ENCODE measurements at places on chromosomes 1 and 21.
A peak's percentile ranks its signal among the peaks of the same experiment; 100 is the strongest.

- DNase-seq: no peak
Measured at GRCh38 chr1:2878591-2878990, 77.1 kb upstream of the TTC34 start.

- no peak for DNase-seq
Measured at GRCh38 chr1:83746234-83746633, 252.7 kb downstream of the TTLL7 start.

DNA sequence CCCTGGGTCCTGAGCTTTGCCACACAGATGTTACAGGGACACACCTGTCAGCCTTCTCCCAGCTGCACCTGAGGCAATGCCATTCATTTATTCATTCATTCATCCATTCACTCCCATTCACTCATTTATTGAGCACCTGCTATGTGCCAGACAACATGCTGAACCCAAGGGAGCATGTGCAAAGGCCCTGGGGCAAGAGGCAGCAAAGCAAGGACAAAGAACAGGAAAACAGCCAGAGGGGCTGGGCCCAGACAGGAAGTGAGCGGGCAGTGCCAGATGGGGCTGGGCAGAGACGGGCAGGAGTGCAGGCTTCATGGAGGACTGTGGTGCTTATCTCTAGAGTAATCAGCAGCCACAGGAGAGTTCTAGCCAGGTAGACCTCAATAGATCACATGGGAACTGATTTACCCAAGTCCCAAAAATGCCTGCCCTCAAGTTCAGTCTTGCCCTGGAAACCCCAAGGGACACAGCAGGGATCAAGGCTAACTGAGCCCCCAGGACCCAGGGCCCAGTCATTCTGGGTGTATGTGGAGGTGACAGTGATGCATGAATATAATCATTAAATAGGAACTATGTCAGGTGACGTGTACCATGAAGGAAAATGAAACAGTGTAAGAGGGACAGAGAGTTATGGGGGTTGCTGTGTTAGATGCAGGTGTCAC, 530.3 kb downstream of the MATN1 start:
- DNase-seq: no peak

DNA sequence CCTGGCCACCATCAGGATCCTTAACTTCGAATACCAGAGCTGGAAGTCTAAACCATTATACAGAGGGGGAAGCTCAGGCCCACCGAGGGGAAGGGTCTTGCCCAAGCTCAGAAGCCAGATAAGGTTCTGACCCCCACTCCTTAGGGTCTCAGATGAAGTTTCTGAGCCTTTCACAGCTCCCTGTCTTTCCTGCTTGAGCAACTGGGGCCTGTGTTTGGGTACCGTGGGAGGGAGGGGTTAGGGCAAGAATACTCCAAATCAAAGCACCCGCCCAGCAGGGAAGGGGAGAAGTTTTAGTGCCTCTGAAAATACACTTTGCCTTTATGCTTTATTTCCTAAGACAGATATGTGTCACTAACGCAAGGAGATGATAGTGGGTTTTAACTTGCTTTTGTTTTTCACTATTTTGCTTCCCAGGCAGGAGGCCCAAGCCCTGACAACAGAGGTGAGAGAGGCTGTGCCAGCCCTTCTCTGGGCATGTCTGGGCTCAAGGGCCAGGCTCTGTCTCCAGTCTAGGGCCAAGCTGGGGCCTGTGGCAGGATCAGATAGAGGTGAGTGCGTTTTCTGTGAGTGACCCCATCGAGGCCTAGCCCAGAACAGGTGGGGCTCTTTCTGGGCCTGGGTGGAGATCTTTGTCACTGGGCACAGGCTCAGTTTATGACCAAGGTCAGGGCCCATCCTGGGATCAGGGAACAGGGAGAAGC, 20.5 kb upstream of the TENT5B start:
- no peak for DNase-seq

GRCh38 chr21:44370027-44370735, 16.8 kb downstream of the TRPM2 start:
- no peak for DNase-seq

GRCh38 chr1:234927971-234928640, 200.5 kb downstream of the TOMM20 start:
- DNase-seq: no peak

DNA sequence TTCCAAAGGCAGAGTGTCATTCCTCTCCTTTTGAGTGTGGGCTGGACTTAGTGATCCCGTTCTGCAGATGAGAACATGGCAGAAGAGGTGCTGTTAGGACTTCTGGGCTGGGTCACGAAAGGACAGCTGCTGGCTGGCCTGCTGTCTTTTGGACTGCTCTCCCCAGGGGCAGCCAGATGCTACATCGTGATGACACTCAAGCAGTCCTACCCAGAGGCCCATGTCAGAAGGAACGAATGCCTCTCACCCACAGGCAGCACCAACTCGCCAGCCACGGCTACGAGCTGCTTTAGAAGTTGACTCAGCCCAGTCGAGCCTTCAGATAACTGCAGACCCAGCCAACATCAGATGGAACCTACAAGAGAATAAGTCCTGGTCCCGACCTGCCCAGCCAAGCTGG, 156.5 kb downstream of the KCNJ6 start:
- no peak for DNase-seq

DNA sequence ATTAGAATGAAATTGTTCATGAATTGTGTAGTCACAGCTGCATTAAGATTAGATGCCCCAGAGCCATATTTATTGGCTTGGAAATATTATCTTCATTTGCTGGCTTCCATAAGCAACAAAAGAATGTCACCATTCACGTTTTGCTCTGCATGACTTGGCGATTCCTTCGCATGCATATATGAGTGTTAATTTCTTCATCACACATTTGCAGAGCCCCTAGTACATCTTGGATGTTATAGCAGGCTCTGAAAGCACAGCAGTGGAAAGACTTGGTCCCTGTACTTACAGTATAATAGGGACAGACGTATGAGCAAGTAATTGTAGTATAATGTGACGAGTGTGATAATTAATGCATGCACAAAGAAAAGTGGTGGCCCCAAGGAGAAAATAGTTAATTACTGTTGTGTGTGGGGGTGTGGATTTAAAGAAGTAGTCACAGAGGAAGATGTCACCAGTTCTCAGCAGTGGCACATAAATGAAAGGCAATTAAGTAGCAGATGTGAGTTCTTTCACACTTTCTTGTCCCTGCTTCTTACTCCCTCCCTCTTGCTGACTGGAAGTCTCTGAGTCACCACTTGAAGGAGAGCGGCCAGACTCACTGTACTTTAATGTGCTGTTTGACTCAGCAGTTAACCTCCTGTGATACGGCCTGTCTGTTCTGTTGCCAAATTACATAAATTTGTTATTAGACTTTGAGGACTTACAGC, 21.0 kb downstream of the S100A10 start:
- peak; percentile 27 for DNase-seq

- no peak for DNase-seq
Measured at GRCh38 chr1:47409311-47410067, 6.6 kb upstream of the FOXE3 start.

GRCh38 chr1:180498594-180498993, 3.8 kb downstream of the ACBD6 start:
- DNase-seq: no peak

DNA sequence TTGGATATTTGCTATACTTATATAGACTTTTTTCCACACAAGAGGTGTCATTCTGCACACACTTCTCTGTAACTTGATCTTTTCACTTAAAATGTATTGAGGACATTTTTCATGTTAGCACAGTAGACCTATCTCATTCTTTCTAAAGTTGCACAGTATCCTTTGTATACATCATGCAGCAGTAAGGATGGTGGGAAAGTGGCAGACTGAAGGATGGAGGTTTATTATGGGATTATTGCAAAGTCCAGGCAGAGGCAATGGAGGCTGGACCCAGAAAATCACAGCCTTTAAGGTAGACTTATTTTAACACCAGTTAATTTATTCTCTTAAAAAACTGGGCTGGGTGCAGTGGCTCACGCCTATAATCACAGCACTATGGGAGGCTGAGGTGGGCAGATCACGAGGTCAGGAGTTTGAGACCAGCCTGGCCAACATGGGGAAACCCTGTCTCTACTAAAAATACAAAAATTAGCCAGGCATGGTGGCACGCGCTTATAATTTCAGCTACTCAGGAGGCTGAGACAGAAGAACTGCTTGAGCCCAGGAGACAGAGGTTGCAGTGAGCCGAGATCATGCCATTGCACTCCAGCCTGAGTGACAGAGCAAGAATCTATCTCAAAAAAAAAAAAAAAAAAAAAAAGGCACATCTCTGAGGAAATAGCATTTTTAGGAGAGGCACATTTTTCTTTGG, 25.8 kb downstream of the SLAMF1 start:
- DNase-seq: no peak

GRCh38 chr1:187537936-187538335, 709.2 kb downstream of the PLA2G4A start:
- no peak for DNase-seq

GRCh38 chr1:18527921-18528320, 47.2 kb downstream of the KLHDC7A start:
- DNase-seq: no peak

- DNase-seq: no peak
Measured at GRCh38 chr1:28776341-28776740, 35.6 kb upstream of the OPRD1 start.

GRCh38 chr1:184534690-184535089, 147.9 kb downstream of the C1orf21 start:
- no peak for DNase-seq

- no peak for DNase-seq
Measured at GRCh38 chr1:30727824-30728223, 4.4 kb upstream of the MATN1 start.

- DNase-seq: no peak
Measured at GRCh38 chr1:238450976-238451375, 560.3 kb upstream of the ZP4 start.

GRCh38 chr21:40505681-40506080, 341.3 kb downstream of the DSCAM start:
- no peak for DNase-seq

DNA sequence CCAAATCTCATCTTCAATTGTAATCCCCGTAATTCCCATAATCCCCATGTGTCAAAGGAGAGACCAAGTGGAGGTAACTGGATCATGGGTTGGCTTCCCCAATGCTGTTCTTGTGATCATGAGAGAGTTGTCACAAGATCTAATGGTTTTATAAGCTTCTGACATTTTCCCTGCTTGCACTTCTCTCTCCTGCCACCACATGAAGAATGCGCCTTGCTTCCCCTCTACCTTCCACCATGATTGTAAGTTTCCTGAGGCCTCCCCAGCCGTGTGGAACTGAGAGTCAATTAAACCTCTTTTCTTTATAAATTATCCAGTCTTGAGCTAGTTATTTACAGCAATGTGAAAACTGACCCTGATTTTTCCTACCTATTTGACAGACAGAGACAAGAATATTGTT, 162.5 kb upstream of the SYT6 start:
- DNase-seq: no peak

- no peak for DNase-seq
Measured at GRCh38 chr1:68185743-68186142, 46.6 kb downstream of the WLS start.

DNA sequence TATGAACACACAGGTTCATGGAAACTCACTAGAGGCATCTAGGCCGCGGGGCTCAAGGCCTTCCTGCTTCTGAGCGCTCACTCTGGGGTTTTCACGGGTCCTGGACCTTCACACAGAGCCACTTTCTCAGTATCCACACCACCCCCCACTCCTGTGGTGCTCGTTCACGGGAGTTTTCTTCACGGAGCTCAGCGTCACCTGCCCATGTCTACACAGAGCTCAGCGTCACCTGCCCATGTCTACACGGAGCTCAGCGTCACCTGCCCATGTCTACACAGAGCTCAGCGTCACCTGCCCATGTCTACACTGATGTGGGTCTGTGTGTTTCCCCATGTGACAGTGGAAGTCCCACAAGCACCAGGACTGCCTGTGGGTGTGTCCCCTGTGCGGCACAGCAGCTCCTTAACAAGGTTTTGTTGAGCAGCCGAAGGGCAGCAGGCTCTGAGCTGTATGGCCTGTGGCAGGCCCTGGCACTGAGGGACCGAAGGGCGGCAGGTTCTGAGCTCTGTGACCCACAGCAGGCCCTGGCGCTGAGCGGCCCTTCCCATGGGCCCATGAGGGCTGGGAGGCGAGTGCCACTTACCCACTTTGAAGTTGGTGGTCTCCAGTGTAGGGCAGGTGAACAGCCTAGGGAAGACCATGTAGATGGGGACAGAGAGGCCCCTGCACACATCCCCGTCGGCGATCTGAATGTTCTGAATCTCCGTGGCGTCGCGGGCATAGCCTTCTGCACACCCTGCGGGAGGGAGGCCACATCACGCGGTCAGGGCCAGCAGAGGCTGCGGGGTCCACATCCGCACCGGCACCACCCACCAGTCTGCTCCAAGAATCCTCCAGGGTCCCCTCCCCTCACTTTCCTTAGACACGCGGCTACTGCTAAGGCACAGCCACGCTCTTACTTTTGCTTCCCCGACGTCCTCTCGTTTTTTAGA, 39.8 kb downstream of the VPS26C start:
- DNase-seq: no peak

DNA sequence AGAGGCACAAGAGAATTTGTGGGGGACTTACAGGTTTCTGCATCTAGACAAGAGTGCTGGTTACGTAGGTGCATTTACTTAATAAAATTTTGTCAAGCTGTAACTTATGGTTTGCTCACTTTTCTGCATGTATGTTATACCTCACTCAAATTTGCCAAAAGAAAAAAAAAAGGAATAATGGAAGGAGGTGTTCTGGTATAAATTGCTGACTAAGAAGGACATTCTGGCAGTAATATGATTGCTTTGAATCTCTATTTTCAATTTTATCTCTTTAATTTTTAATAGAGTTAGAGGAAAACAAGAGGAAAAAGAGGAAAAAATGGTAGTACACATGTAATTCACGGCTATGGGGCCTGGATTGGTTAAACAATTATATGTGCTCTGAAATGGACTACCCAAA, 119.5 kb downstream of the DUSP10 start:
- no peak for DNase-seq

GRCh38 chr1:234835239-234835638, 225.3 kb upstream of the IRF2BP2 start:
- no peak for DNase-seq

DNA sequence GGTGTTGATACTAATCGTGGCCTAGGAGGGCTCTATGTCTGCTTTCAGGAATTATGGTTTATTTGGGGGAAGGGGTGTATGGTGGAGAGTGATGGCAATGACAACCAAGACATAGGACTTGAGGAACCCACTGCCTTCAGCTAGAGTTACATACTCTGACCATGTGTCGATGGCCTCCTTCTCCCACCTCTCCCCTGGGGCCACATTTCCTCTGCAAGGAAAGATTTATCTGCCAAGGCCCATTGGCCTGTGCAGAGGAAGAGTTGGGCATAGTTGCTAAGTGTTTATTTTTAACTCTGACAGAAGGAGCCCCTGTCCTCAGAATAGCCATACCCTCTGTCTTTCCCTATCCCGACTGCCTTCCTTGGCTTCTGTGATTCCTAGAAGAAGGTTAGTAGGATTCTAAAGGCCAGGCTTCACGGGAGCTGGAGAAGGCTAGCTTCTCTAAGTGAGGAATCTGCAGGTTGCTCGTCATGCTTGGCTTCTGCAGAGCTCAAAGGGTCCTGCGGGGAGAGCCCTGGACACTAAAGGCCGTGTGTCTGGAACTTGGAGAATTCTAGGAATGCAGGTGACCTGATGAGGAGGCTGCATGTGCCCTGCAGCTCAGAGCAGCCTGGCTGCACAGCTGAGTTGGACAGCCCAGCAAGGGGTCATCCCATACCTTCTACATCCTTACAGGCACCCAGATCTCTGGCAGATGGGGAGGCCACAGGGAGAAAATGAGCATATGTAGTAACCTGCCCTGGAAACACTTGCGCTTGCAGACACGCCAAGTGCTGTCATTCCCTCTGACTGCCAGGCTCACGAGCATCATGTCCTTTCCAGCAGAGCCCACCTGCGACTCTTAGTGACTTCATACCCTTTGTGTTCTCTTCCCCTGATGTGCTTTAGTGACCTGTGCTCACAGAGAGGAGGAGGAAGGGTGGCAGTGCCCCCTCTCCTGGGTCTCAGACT, 9.7 kb downstream of the MAPKAPK2 start:
- DNase-seq: no peak

All from CD4-positive, alpha-beta T cell treated with Interferon alpha-2 for 1 hour (primary cell).